ENCODE measurements at places on chromosomes 7 and 10. TPM values are rescaled to one million over a fixed set of nuclear protein-coding genes. Genes with fewer than 3 reads are reported as not detected.

The ANKRD61 gene
- total RNA-seq, result not detected

The RBP3 gene
- not detected for total RNA-seq

The ANKRD30A gene
- total RNA-seq, result not detected

The CAMK2G gene
- 34.4 TPM for total RNA-seq

The PRPS1L1 gene
- total RNA-seq, result not detected

The TRPV5 gene
- total RNA-seq, result not detected

DNA sequence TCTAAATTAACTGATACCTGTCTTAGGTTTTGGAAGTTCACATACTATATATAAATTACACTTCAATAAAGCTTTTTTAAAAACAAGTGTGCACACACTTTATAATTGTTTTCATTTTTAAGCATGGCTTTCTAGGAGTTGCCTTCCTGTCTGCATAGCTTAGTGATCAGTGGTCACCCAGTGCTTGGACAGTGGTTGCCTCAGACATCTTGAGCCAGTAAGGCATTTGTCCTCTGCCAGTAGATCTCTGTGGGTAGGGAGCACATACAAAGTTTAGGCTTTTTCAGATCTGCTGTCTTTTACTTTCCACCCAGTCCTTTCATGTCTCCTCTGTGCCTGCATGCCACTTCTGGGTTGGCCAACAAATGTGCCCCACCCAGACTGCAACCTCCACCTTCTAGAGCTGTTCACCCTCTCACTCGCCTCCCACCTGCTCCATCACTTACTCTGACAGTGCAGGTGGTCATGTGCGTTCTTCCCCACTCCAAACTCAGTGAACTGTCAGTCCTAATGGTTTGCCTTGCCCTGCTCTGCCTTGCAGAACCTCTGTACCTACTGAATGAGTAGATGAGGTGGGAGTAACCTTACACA is 31.7 kb downstream of the TPST1 start:
- DNase-seq, result no peak

DNA sequence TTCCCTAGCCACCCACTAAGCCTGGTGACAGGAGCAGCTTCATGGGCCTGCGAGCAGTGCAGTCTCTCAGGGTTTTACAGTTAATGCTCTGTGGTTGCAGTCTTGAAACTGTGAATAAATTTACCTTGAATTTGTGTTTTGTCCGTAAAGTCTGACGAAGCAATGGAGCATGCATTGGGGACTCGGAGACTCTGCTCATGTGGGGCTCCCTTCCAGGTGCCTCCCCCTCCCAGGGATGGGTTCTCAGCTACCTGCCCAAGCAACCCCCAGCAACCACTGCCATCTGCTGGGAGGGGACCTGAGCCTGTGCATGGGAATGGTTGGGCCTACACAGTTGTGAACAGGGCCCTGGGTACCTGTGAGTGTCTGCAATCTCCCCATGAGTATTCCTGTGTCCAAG is 36.3 kb upstream of the IKZF1 start:
- DNase-seq, result peak; percentile 36

GRCh38 chr7:55502124-55502857 is 70.0 kb downstream of the VOPP1 start:
- DNase-seq, result no peak

GRCh38 chr10:111445667-111446066 is 368.8 kb downstream of the ADRA2A start:
- no peak for DNase-seq

- no peak for DNase-seq
These were observed 1.3 kb downstream of the ZNF775 start for GRCh38 chr7:150380463-150380862.

GRCh38 chr7:51982653-51983052 is 666.0 kb upstream of the COBL start:
- DNase-seq, result no peak

GRCh38 chr7:98168904-98169621 is 42.2 kb upstream of the BHLHA15 start:
- no peak for DNase-seq

- no peak for DNase-seq
These were observed 202.1 kb downstream of the MBL2 start for GRCh38 chr10:52570490-52570889.

- no peak for DNase-seq
These were observed 78.0 kb downstream of the CYP51A1 start for GRCh38 chr7:92056286-92056685.

- no peak for DNase-seq
These were observed 58.8 kb downstream of the TCERG1L start for GRCh38 chr10:131252567-131253276.

GRCh38 chr10:98326621-98327027 is 58.6 kb upstream of the LOXL4 start:
- DNase-seq, result no peak

- peak; percentile 1 for DNase-seq
These were observed 686 bp downstream of the AASS start for GRCh38 chr7:122143376-122143750.

GRCh38 chr7:25482631-25483030 is 254.3 kb upstream of the NPVF start:
- no peak for DNase-seq

- DNase-seq, result no peak
These were observed 407.4 kb downstream of the KCNMA1 start for GRCh38 chr10:77230194-77230593.

DNA sequence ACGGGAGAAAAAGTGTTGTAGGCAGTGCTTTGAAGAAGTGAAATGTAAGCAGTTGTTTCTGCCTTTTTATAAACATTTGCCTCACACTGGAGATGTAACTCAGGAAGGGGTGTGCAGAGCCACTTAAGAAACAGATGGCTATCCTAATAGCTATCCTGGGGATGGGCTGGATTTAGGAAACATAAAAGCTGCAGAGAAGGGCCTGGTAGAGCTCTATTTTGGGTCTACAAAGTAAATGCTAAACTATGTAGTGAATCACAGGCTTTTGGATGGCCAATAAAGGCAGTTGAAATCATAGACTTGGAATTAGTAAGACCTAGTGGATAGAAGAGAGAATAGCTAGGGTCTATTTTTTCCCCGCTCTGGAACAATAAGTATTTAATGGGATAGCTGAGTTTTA is 79.9 kb upstream of the AGR3 start:
- DNase-seq, result no peak

DNA sequence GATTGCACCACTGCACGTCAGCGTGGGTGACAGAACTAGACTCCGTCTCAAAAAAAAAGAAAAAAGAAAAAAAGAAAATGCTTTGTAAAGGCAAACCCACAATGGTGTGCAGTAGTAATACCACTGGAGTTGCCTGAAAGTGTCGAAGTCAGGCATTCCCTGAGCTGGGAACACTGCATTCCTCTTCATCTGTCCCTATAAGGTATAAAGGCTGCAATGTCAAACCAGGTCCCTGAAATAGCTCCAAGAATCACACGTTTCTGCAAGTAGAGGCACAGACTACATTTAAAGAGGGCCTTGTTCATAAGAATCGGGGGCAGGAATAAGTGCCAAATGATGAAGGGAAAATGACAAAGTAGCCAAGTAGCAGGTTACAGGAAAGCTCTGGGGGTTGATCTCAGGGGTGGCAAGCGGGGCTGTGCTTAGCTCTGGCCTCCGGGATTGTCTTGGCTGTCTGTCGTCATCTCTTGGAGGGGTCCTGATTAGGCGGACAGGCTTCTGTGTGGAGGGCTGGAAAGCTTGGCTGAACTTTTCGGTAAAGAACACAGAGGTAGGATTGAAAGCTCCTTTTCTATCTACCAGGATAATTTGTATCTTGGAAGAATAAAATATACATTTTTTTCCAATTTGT is 109.1 kb downstream of the PFKFB3 start:
- DNase-seq, result no peak

DNA sequence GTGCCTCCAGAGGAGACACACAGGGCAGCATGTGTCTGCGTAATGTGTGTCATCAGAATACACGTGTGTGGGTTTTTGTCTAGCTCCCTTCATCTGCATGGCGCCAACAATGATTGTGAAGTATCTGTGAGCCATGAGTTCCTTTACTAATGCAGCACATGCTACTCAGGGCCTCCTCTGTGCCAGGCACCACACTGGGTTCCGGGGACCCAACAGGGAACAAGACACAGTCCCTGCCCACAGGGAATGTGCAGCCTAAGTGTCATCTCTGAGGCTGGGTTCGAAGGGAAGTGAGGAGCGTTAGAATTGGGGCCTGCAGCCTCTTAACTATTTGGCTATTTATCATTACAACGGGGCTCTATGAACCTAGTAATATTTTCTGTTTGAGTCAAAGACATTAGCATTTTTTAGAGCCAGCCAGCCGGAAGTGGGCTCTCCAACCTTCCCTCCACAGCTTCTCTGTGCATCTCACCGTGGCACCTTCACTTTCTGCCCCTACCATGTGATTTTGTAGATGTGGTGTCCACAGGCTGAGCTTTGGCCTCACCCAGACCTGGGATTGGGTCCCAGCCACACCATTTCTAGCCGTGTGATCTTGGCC is 43.9 kb upstream of the SRGN start:
- DNase-seq, result no peak

DNA sequence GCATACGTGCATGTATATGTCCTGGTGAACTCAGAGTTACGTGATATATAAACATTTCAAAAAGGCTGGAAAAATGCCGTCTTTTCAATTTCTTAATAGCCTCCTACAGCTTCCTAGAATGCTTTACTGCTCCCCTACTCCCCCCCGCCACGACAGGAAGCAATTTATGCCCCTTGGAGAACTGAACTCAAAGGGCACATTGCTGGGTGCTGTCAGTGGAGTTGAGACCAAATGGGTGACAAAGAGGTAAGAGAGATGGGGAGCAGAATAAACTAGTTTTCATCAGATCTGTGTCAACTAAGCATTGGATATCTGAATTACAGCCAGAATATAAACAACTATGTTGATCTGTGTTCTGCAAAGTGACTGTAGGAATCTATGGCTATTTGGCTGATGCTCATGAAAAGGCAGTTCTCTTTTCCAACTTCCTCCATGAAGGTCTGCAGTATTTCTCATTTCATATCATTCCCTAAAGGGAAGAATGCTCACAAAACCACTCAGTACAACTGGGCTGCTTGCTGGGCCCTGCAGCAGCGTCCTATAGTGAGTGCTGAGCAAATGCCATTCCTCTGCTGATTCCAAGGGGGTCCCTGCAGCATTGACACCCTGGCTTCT is 171.3 kb upstream of the HPS1 start:
- DNase-seq, result no peak

DNA sequence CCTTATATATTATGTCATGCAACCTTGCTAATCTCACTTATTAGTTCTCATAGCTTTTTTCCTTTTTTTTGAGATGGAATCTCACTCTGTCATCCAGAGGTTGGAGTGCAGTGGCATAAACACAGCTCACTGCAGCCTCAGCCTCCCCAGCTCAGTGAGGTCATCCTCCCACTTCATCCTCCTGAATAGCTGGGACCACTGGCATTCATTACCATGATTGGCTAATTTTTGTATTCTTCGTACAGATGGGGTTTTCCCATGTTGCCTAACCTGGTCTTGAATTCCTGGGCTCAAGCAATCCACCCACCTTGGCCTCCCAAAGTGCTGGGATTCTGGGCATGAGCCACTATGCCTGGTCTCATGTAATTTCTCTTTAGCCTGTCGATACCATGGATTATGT is 89.1 kb upstream of the TRIM24 start:
- no peak for DNase-seq

DNA sequence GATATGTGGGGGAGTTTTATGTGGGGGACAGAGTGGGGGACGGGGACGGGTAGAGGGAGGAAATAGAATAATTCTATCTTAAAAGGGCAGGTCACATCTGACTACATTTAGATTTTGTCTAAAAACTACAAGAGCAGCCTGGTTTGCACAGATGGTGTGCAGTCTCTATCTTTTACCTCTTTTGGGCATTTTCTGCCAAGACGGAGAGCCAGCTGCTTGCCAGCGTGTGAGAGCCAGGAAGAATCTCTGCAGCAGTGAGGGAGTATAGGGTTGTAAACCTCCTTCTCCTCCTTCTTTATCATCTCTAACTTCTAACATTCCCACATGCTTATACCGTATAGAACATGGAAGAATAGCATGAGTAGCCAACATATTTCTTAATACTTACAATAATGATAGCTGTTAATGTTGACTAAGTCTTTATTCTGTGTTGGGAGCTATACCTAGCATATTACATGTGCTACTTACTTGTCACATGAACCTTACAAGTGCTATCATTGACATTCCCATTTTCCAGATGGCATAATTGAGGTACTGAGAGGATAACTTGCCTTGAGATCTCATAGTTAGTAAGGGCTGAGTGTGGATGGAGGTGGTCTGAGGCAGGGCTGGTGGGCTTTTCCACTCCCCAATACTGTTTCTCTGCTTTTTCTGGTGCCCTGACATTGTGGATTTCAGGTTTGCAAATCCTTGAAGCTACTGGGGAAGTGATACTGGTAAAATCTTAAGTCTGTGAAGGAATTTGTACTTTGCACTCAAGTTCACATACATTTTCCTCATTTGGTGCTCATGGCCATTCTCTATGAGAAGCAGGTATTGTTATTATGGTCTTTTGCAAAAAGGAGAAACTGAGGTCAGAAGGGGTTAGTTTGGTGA is 1.1 kb downstream of the ENTPD1 start:
- DNase-seq, result no peak

- DNase-seq, result no peak
These were observed 68.8 kb upstream of the WDR11 start for GRCh38 chr10:120782336-120782735.

DNA sequence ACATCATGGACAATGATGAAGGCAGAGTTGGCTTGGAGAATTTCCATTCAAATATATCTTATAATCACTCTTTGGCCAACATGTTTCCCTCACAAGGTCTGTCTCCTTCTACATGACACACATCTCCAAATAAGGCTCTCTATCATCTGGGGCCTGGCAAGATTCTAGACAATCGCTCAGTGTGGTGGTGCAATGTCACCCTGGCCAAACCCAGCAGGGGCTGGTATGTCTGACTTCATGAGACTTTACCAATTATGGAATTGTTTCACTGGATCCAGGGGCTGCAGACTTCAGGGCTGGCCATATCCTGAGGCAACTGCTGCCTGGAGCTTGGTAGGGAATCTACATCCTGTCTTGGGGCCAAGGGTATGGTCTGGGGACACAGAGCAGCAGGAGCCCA is 319.0 kb downstream of the PLXNA4 start:
- DNase-seq, result no peak

GRCh38 chr10:93248583-93249227 is 175.0 kb downstream of the CYP26A1 start:
- no peak for DNase-seq

DNA sequence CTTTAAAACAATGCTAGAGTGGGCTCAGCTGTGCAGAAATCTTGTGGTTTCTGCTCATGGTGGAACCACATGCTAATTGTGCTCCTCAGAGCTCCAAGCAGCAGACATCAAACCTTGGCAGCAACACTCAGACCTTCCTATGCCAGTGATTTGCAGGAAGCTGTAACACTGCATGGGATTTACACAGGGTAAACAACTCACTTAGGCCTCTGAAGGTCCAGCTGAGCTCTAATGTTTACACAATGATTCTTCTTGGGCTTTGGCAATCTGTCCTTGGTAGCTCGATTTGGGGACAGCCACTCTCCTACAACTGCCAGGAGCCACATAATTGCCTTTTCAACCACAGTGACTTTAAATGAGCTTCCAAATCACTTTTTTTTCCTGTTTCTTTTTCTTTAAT is 97.7 kb upstream of the PDLIM1 start:
- DNase-seq, result no peak

DNA sequence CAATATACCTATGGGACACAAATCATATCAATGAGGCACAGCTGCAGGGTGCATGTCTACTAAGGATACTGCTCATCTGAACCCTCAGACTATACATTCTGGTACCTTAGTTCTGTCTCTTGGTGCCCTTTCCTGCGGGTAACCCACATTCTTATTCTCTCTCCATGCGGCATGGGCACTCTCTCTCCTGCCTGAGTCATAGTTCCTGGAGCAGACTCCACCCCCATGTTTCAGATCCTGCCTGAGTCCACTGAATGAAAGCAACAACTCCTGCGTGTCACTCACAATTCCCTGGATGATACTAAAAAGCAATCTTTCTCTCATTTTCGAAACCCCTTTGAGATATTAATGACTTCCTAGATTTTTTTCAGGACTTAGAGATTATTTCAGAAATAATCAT is 653.1 kb upstream of the C7orf33 start:
- DNase-seq, result no peak

Measured in CD4-positive, alpha-beta T cell (primary cell).